SW480 (cell line): ENCODE measurements at places on chromosomes 2 and 18.

GRCh38 chr2:158775273-158776027, 19.7 kb upstream of the DAPL1 start:
- no peak for DNase-seq

DNA sequence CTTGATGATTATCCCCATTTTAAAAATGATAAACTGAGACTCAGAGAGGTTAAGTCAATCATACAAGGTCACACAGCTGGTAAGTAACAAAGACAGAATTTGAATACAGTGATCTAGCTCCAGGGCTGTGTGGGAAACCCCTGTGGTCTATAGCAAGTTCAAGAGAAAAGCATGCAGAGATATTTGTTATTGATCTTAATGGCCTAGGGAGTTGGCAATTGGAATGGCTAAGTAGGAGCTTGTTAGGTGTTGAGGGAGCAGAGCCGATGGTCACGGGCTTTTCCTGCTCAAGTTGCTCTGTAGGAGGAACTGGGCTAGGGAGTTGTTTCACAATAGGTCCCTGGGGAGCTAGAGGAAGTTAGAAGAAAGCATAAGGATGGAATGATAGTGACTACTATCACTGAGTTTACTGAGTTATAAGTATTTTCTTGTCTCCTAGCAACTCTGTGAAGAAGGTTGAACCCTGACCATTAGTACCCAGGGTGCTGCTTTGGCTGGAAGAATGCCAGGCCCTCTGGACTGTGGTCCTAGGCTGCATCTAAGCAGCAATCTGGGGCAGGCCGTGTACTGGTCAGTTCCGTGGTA, 30.0 kb downstream of the RNF125 start:
- no peak for DNase-seq

GRCh38 chr2:215979620-215980019, 33.7 kb downstream of the MREG start:
- no peak for DNase-seq

- no peak for DNase-seq
Observed at GRCh38 chr2:48756289-48756688, 765 bp upstream of the LHCGR start.

- DNase-seq, result no peak
Observed at GRCh38 chr2:253202-253638, 10.6 kb downstream of the SH3YL1 start.

GRCh38 chr2:15665943-15666460, 74.3 kb downstream of the DDX1 start:
- no peak for DNase-seq

GRCh38 chr18:80109676-80110078, 615 bp downstream of the ADNP2 start:
- peak; percentile 17 for DNase-seq

GRCh38 chr2:231545105-231545902, 15.1 kb upstream of the NMUR1 start:
- DNase-seq, result peak; percentile 61

- peak; percentile 13 for DNase-seq
Observed at GRCh38 chr2:162828545-162828944, 10.0 kb downstream of the KCNH7 start.

GRCh38 chr18:36297417-36298125, at the start of gene FHOD3:
TSS of gene FHOD3 (plus strand) at chr18:36297713. CDS start at chr18:36297836, 123 bp downstream.
- peak; percentile 66 for DNase-seq

GRCh38 chr2:41948397-41948763, 99.4 kb upstream of the PKDCC start:
- DNase-seq, result no peak

- DNase-seq, result no peak
Observed at GRCh38 chr2:11540148-11540995, 6.5 kb downstream of the GREB1 start.

DNA sequence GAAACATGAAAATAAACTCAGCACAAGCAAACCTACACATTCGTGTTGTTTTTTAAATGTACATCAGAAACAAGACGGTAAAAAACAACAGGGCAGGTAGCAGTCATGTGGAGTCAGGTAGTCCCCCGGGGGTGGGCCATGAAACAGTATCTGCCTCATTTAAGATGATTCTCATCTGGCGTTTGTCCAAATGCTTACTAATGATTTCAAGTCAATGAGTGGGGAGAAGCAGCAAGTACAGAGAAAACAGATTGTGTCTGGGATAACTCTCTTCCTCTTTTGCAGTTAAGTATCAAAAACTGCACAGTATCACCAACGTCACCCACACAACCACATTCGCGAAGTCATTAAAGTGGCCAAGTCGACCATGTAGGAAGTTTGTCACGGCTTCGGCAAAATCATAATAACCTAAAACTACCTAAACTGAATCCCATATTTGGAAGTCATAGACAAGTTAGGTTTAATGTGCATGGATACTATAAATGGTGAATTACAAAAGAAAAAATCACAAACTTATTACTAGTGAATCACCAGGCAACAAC, 1.3 kb downstream of the LAPTM4A start:
- DNase-seq, result peak; percentile 6

GRCh38 chr18:49548229-49548636, 13.6 kb upstream of the LIPG start:
- DNase-seq, result peak; percentile 57

- no peak for DNase-seq
Observed at GRCh38 chr18:43314941-43315340, 37.7 kb upstream of the SYT4 start.
